ENCODE measurements at places on chromosomes 4 and X.

- no peak for DNase-seq
Measured at GRCh38 chrX:19361701-19362100, 18.0 kb downstream of the PDHA1 start.

- DNase-seq, result no peak
Measured at GRCh38 chr4:65665771-65666523, 4.3 kb downstream of the EPHA5 start.

GRCh38 chr4:169968999-169969398 is 57.2 kb downstream of the MFAP3L start:
- DNase-seq, result no peak

DNA sequence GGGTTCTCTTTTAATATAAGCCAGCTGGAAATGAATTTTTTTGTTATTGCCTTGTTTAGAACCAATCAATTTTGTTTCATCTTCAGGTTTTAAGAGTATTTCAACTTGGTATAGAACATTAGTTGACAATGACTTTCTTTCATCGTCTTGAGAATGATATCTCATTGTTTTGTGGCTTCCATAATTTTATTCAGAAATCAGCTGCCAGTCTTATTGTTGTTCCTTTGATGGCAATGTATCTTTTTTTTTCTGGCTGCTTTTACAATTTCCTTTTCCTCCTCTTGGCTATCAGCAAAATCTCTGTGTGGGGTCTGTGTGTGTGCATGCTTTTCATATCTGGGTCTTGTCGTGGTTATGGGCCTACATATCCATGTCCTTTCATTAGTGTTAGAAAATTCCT is 1536.4 kb upstream of the TENM3 start:
- no peak for DNase-seq

- DNase-seq, result peak; percentile 13
Measured at GRCh38 chrX:154369449-154370299, 4.8 kb downstream of the FLNA start.

GRCh38 chr4:143458966-143459365 is 54.5 kb upstream of the SMARCA5 start:
- DNase-seq, result no peak

DNA sequence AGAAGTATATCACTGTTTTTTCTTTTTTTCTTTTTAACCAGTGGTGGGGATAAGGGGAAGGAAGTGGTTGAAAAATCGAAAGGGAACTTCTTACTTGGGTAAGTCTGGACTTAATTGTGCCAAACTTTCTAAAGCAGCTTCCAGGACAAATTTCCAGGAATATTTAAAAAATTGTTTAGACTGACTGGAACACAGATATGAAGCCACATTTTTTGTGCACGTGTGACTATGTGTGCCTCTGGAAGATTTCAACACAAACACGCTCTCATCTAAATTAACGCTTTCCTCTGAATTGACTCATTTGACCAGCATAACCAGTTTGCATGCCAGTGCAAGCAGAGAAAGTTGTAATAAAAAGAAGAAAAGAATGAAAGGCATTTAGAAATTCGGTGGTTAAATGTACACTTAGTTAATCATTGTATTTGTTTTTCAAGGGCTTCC is 18.8 kb upstream of the YTHDC1 start:
- no peak for DNase-seq

DNA sequence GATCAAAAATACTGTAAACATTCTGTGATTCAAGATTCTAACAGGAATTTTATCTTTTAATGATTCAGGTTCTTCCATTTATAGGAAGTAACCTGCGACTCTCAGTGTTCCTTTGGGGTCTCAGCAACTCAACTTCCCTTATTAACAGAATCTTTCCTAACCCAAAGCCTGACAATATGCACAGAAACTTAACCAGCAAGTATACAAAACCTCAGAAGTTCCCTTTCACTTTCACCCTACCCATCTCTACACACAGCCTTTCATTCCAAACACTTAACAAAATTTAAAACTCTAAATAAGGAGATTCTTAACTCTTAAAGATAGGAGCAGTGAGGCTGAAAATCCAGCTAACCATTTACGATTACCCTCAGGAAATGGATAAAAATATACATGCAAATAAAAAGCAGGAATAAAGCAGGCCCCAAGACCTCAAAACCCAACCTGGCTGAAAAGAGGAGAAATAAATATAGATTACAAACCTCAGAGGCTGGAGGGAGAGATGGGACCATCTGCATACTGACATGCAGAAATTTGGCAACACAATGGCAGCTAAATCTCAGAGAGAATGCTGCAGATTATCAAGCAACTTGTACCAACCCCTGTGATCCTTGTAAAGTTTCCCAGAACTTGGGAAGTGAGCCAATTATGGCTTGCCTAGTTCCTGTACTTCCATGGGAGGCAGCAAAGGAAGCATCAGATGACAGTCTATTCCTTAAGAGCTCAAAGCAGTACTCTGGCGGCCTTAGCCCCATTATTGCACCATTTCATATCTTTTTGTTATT is 101.0 kb downstream of the ATP11C start:
- no peak for DNase-seq

GRCh38 chrX:15310117-15310516 is 5.3 kb downstream of the ASB11 start:
- no peak for DNase-seq

GRCh38 chr4:168857546-168858314 is 152.3 kb downstream of the CBR4 start:
- DNase-seq, result no peak

GRCh38 chr4:88600176-88600838 is 8.0 kb downstream of the HERC3 start:
- DNase-seq, result no peak

GRCh38 chr4:108536577-108536976 is 83.8 kb upstream of the RPL34 start:
- no peak for DNase-seq

Data from SHP77 (cell line).